ENCODE measurements at places on chromosomes 16 and 17.

DNA sequence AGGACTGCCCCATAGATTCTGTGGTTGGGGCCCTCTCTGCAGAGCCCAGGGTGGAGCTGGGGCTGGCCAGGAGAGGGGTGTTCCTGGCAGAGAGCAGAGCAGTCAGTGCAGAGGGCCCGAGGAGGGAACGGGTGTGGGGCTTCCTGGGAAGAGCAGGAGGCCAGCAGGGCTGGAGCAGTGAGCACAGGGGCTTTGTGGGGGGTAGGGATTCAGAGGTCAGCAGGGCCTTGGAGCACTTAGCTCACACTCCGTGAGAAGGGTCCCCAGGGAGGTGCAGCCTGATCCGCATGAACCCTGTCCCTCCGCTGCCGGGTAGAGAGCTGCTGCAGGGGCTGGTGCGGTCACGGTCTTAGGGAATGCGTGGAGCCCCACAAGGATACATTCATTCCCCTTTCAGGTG lies 113.0 kb upstream of the CIBAR2 start:
- no peak for DNase-seq

GRCh38 chr16:78915811-78916345 lies 684.7 kb downstream of the MAF start:
- DNase-seq, result no peak

DNA sequence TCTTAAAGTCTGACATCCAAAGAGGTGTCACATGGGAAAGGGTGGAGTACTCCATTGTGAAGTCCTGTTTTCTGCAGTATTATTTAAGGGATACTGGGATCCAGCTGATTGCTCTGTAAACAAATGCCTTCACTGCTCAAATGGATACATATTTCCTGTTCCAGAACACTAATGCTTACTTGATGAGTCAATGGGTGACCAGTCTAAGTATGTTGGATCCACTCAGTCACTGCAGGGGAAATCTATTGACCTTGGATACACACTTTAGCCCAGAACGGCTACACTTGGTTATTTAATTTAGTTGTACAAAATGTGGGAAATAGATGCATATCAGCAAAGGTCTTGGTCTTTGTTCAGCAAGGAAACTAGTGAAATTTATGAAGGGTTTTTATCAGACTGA lies 261.4 kb downstream of the MAP2K4 start:
- no peak for DNase-seq

DNA sequence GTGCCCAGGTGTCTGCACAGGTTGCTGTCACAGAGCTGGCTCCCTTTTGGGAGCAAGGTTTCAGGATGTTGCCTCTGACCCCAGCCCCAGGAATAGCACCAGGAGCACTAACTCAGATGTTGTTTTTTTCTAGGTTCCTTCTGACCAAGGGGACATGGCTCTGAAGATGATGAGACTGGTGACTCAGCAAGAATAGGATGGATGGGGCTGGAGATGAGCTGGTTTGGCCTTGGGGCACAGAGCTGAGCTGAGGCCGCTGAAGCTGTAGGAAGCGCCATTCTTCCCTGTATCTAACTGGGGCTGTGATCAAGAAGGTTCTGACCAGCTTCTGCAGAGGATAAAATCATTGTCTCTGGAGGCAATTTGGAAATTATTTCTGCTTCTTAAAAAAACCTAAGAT lies 28.1 kb downstream of the SCPEP1 start:
- DNase-seq, result no peak

DNA sequence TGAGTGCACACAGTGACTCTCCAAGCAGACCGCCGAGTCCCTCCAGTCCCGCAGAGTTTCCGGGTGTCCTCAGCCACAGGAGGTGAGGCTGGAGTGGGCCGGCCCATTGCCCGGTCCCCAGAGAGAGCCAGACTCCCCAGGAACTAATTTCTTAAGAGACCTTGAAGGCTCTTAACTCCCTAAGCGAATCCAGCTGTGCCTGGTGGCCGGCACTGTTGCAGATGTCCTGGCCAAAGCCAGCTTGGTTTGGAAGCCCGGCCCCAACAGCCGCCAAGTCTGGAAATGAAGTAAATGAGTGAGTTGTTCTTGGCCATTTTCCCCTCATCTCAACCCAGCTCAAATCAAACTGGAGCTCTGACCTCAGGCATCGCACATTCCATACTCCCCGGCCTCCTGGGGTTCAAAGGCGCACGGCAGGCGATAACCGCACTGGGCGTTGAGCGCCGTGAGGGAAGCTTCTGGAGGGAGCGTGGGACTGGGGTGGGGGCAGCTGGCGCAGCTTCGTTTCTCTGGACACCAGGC lies 42.0 kb downstream of the CMIP start:
- no peak for DNase-seq

DNA sequence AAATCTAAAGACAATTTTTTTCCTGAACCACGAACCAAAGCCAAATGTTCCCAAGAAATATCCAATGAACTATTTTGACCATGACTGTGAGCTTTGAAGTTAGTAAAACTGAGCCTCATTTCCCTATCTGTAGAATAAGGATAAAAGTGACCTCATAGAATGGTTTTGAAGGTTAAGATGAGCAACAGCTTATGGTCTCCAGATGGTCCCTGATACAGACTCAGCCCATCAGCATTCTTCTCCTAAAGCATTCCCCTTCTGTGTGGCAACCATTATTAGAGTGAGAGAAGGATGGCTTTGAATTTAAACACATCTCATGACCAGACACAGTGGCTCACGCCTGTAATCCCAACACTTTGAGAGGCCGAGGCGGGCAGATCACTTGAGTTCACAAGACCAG lies 70.1 kb downstream of the COPRS start:
- no peak for DNase-seq

- DNase-seq, result no peak
Measured at GRCh38 chr17:10698096-10698818, 863 bp downstream of the ADPRM start.

DNA sequence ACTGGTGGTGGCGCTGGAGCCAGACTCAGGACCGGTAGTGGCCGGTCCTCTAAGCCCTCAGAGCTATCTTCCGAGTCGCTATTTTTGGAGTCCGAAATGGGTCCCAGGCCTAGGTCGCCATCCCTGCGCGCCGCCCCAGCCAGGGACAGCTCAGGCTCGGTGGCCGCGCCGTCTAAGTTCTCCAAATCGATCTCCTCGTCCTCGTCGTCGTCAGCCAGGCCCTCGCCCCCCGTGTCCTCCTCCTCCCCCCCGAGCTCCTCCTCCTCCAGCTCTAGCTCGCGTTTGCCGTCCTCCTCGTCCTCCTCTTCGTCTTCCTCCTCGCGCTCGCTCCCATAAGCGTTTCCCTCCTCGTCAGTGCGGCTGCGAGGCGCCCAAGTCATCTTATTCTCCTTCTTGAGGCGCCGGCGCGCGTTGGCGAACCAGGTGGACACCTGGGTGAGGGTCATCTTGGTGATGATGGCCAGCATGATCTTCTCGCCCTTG lies 1.6 kb downstream of the IRX3 start:
- no peak for DNase-seq

GRCh38 chr17:67601897-67602296 lies 115.8 kb upstream of the NOL11 start:
- DNase-seq, result no peak

- no peak for DNase-seq
Measured at GRCh38 chr17:66829386-66829864, 5.5 kb upstream of the CACNG5 start.

Measured in NCI-H2107 (cell line).